ENCODE measurements at places on chromosomes 2 and 18.

DNA sequence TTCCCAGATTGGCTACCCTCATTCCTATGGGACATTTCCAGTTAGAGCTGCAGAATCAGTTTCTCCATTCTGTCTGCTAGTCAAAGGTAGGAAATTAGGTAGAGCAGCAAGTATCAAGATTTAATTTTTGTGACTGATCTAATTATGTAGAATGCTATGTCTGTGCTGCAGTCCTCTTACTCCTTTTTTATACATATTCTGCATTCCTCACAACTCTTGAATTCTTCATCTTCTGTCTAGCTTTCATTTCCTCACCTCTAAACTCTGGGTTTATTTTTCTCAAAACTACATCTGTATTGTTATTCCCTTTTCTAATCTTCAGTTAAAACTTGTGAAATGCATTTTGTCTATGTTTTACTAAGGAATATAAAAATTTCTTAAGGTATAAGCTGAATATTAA lies 8.6 kb downstream of the SGO2 start:
- no peak for DNase-seq
- H3K27me3 ChIP-seq: no peaks in the 10 kb centered on the region
- peaks cover 4% of the 10 kb centered on the region for H3K4me1 ChIP-seq
- no peaks in the 10 kb centered on the region for H3K36me3 ChIP-seq
- no peak overlapping the region for H3K4me3 ChIP-seq

- H3K4me3 ChIP-seq: no peak overlapping the region
- no peaks in the 10 kb centered on the region for H3K36me3 ChIP-seq
- no peaks in the 10 kb centered on the region for H3K4me1 ChIP-seq
- H3K27ac ChIP-seq: no peak overlapping the region
- H3K27me3 ChIP-seq: no peaks in the 10 kb centered on the region
Measured at GRCh38 chr18:23066060-23066459, 69.2 kb upstream of the CABLES1 start.

GRCh38 chr2:8571792-8572499 lies 109.9 kb upstream of the ID2 start:
- H3K4me3 ChIP-seq: no peak overlapping the region
- H3K27me3 ChIP-seq: no peaks in the 10 kb centered on the region
- H3K27ac ChIP-seq: no peak overlapping the region
- DNase-seq: peak; percentile 11
- H3K36me3 ChIP-seq: no peaks in the 10 kb centered on the region
- H3K4me1 ChIP-seq: peaks cover 3% of the 10 kb centered on the region

DNA sequence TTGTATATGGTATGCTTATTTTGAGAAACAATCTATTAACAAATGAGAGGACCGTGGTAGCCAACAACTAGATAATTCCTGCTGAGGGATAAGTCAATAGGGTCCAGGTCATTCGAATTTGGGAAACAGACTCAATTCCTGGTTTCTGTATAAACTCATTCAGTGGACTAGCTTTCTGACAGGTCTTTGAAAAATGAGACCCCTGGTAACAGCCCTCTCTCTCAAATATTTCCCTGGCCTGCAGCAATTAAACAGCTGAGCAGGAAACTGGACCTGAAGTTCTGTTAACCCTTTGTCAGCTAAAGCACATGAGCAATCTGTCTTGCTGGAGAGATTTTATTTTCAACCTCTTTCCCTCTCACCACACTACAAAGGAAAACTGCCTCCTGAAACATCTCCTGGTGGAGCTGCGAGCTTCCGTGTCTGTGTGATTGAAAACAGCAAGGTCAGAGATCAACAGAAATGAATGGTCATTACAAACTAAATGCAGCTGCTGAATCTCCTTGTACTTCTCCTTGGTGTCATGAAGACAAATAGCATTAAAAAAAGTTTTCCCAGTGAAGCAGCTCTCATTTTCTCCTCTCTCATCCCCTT lies 70.3 kb upstream of the CCDC85A start:
- H3K27me3 ChIP-seq: no peaks in the 10 kb centered on the region
- H3K4me1 ChIP-seq: no peaks in the 10 kb centered on the region
- H3K4me3 ChIP-seq: no peak overlapping the region
- no peak overlapping the region for H3K27ac ChIP-seq
- no peaks in the 10 kb centered on the region for H3K36me3 ChIP-seq

DNA sequence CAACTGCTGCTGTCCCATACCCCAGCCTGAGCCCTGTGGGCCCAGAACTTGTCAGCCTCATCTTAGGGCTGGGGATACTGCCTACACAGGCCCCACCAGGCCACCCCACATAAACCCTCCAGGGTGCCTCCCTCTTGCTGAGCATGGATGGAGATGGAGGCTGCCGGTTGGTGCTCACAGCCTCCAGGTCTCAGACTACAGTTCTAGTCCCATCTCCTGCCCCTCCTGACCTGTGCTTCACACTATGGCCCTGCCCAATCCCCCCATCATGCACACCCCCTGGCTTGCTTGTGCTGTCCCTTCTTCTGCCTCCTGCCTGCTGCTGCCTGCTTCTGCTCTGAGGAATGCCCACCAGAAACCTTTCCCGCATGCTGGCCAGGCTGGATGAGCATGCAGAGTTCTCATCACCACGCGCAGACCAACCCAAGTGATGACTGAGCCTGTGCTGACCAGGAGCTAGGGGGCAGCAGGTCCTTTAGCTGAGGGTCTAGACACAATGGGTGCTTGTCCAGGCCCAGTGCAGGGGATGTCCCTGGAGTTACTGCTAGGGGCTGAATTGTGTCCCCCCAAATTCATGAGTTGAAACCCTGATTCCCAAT lies 138.4 kb upstream of the HS6ST1 start:
- H3K4me1 ChIP-seq: no peaks in the 10 kb centered on the region
- no peak overlapping the region for H3K27ac ChIP-seq
- H3K27me3 ChIP-seq: no peaks in the 10 kb centered on the region
- DNase-seq: peak; percentile 5
- no peaks in the 10 kb centered on the region for H3K36me3 ChIP-seq
- H3K4me3 ChIP-seq: no peak overlapping the region

DNA sequence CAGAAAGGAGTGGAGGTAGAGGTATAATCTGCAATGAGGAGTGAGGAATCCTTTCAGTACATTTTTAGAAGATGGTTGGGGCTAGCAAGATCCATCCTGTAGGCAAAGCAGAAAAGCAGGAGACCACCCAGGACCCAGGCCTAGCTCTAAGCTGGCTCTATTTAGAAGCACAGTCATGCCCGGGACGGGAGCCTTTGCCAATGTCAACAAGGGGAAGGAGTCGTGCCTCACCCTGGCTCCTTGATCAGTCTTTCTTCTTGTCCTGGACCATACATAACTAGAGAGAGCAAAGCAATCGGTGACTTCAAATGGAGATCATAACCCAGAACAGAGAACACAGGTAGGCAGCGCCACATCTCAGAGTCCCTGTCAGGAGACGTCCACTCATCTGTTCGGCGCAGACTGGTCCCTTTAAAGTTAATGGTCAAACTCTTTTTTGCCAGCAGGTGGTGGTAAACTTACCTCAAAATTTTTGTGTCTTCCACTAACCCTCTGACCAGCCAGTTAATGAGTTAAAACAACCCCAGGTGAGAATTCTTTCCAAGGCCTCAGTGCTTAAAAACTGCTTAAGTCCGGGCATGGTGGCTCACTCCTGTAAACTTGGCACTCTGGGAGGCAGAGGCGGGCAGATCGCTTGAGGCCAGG lies 8.0 kb downstream of the MC5R start:
- H3K27ac ChIP-seq: no peak overlapping the region
- DNase-seq: no peak
- no peaks in the 10 kb centered on the region for H3K4me1 ChIP-seq
- H3K27me3 ChIP-seq: no peaks in the 10 kb centered on the region
- no peak overlapping the region for H3K4me3 ChIP-seq

DNA sequence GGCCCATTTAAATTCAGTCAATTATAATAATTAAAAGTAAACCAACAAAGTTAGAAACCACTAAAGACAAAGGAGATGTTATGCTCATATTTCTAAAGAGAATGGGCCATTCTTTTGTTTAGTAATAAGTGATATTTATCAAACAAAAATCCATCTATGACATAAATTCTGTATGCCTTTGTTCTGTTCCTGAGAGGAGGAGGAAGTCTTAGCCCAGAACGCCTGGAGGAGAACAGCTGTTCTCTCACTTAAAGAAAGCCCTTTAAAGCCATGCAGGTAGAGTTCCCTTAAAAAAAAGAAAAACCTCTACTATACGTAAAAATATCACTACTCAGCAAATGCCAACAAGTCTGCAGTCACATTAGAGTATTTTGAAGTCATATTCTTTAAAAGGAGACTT lies 15.5 kb downstream of the LAMA1 start:
- H3K4me1 ChIP-seq: no peaks in the 10 kb centered on the region
- no peak for DNase-seq
- no peaks in the 10 kb centered on the region for H3K27me3 ChIP-seq
- no peaks in the 10 kb centered on the region for H3K36me3 ChIP-seq
- no peak overlapping the region for H3K27ac ChIP-seq

- no peak overlapping the region for H3K27ac ChIP-seq
- H3K4me1 ChIP-seq: no peaks in the 10 kb centered on the region
- no peak overlapping the region for H3K4me3 ChIP-seq
- no peaks in the 10 kb centered on the region for H3K27me3 ChIP-seq
- DNase-seq: no peak
- H3K36me3 ChIP-seq: no peaks in the 10 kb centered on the region
Measured at GRCh38 chr2:219081701-219082331, 21.1 kb upstream of the IHH start.
